ENCODE measurements at places on chromosomes 3 and 15.
A peak's percentile ranks its signal among the peaks of the same experiment; 100 is the strongest.

DNA sequence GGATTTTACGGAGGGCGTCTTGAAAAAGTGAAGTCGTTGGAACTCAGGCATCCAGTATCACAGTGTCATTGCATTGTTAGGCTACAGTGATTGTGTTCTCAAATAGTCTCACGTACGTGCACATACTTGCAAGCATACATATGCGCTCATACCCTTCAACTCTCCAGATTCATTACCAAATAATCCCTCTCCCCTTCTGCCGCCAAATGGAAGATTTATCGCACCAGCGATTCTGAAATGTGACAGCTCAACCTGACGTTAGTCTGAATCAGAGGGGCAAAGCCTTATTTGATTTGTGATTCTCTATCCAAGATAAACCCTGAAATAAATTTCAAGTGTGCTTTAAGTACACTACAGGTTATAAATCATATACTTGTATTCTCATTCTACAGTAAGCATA is 119.4 kb downstream of the GADL1 start:
- DNase-seq: no peak

DNA sequence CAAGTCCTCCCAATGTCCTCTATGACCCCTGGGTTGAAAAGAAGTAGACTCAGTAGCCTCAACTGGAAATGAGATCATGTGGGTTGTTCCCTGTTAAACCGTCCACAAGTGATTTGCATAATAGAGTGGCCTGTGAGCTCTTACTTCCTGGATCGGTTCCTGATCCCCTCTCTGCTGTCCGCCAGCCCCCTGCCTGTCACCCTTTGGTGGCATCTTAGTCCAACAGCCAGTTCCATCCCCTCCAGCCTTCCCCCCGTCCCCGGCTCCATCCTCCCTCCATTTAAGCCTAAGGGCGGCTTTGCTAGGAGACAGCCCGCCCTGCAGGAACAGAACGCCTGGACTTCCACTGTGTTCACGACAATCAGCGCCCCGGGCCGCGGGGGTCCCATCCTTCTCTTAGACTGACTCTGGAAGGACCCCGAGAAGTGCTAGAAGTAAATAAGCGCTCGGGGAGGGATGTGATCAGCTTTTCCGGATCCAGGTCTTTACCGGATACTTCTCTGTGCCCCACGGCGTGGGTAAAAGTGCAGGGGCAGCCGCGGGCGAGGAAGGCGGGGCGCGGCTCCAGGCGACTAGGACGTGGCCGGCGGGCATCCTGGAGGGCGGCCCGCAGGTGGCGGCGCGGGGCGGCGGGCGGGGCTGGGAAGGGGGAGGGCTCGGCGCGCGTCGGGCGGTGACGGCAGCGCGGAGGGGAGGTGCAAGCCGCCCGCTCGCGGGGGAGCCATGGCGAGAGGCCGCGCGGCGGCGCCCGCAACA is 51.2 kb upstream of the ULK4 start:
- DNase-seq: peak; percentile 65

DNA sequence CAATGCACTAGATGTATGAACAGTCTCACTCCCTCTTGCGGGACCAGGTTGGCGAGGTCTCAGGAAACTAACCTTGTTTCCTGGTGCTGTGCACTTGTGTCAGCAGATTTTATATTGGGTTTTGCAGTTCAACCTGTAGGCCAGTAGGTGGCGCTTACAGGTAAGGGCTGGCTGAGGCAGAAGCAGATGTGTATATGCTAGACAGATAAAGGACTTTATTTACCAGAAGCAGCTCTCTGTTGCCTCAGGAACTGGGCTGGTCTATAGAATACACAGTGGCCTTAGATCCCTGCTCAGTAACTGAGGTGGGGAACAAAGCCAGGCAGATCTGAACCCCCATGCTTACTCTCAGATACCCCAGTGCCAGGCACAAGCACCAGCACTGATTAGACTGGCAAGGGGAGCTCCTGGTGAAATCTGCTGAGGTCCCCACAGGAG is 296.8 kb downstream of the DOCK3 start:
- DNase-seq: peak; percentile 72

DNA sequence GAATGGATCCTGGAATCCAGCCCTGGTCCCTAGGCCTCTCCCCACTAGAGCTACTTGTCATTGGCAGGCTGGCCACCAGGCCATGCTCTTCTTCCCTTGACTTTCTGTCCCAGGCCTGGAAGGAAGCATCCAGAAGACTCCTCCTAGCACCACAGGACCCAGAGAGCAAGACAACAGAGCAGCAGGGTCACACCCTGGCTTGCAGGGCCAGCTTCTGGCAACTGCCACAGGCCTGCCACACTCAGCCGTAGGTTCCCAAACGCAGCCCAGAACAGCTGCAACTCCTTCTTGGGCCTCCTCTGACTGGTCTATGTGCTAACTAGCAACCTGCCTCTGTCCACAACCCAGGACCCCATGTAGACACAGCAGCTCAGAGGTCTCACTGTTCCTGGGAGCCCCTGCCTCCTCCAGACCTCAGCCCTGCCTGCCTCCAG is 36.8 kb upstream of the RPL32 start:
- DNase-seq: no peak

DNA sequence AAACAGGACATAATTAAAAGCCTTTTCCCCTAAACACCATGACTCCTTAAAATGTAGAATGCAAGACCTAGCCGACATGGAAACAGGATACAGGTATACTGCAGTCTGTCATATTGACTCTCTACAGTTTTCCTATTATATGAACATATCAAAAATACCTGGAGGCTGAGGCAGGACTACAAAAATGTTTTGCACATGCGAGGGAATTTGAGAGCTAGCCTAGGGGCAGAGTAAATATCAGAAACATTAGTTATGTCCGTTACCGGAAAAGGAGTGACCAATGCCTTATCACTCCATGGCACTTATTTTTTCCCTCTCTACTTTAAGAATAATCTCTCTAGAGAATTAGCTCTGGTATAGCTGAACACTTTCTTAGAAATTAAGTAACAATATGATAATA is 732.3 kb downstream of the TUSC7 start:
- no peak for DNase-seq

DNA sequence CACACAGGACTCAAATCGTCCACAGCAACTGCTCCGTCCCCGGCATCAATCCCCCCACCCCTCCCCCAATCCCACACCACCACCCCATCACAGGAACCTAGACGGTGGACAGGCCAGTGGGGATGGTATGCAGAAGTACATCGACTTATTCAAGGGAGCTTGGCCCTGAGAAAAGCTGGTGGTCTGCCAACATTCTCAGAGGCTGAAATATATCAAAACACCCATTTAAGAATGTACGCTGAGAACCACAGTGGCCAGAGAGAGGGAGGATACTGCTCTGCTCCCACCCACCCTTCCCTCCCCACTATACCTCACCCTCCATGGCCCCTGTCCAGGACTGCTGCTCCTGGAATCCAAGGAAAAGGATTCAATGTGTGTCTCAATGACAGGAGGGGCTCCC is 12.4 kb upstream of the USP3 start:
- DNase-seq: peak; percentile 94

GRCh38 chr15:90031231-90031791 is 30.2 kb downstream of the ZNF710 start:
- DNase-seq: peak; percentile 72

DNA sequence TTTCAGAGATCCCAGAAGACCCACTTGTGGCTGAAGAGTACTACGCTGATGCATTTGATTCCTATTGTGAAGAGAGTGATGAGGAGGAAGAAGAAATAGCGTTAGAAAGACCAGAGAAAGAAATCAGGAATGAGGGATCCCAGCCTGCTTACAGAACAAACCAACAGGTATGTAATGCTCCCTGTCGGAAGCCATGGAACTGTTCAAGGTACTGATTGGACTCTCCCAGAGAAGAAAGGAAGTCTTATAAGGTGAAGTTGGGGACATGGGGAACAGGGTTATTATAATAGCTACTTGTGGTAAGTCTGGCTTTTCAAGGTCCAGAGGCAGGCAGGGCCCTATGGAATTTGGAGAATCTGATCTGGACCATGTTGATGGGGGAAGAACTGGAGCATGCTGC is 153.1 kb upstream of the NUDT16 start:
- no peak for DNase-seq

DNA sequence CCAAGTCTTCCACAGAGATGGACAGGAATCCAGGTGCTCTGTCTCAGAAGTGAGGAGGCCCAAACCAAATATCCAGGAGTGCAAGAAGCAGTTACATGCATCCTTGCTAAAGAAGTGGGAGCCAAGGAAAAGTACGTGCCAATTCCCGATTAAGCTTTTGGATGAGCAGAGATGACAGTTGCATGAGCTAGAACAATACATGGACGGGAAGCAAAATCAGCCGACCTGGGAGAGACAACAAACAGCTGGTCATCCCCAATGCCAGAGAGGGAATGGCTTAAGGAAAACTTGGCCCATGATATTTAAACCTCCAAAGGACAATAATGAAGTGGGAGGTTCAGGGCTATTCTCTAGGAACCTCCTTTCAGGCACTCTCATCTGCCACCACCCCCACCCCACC is 86.0 kb upstream of the ABHD17C start:
- DNase-seq: no peak
